Hematopoietic multipotent progenitor cell treated with erythropoietin and hydrocortisone succinate and interleukin-3 and kit ligand, for 4 days (in vitro differentiated cells): ENCODE measurements at places on chromosomes 16 and 17.

- no peak for DNase-seq
These were observed 263.1 kb upstream of the PSMD7 start for GRCh38 chr16:74033441-74033995.

DNA sequence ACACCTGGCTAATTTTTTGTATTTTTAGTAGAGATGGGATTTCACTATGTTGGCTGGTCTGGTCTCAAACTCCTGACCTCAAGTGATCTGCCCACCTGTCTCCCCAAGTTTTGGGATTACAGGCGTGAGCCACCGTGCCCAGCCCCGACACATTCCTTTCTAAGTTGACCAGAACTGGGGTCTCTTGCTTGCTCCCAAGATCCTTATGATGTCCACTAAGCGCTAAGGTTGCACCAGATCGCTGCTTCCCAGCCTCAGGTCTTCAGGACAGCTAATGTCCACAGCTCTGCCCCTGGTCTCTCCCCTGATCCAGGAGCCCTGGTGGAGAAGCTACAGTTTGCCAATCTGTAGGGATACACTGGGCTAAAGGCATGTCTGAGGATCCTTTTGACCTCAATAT lies 29.5 kb downstream of the NSMCE1 start:
- no peak for DNase-seq

- no peak for DNase-seq
These were observed 11.9 kb downstream of the PER1 start for GRCh38 chr17:8140065-8141029.

DNA sequence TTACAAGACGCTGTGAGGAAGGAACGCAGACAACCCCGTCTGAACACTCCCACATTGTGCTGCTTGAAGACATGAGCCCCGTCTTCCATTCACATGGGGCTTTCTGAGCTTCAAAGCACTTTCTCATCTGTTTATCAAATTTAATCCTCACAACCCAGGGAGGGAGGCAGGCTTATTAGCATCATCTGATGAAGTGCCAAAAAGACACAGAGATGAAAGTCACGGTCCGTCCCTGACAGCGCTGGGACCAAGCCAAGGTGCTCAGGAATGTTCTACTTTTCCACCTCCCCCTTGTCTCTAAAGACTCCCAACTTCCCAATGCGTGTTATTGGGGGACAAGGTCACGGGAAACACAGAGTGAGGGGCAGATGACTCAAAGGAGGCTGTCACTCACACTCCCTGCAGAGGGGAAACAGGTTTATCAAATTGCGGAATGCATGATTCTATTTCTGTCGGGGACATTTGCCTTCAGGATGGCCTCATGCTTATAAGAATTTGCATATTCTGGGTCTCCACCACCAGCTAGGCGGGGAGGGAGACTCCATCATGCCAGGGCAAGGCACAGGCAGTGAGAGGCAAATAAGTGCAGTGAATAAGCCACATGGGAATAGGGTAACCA lies 10.7 kb downstream of the XYLT1 start:
- no peak for DNase-seq

DNA sequence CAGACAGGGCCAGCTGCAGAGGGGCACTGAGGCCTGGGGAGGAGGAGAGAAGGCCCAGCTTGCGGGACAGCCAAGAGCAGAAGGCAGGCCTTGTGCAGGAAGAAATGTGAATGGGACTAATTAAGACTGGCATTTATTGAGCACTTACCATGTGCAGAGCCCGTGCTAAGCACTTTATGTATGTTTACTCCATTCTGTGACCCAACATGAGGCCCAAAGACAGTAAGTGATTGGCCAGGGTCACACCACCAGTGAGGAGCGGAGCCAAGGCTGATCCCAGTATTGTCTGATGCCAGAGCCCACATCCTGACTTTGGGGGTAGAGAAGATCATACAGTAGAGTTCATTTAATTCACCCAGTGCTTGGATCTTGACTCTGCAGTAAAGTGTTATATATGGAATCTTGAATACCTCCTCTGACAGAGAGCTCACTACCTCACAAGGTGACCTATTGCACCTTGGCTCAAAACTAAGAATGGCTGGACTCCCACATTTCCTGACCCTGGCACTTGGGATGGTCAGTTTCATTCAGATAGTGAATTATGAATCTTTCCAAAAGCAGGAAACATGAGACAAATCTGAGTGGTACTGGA lies 13.6 kb downstream of the KATNB1 start:
- no peak for DNase-seq

GRCh38 chr16:53952215-53953208 lies 248.6 kb downstream of the FTO start:
- DNase-seq: peak; percentile 51

DNA sequence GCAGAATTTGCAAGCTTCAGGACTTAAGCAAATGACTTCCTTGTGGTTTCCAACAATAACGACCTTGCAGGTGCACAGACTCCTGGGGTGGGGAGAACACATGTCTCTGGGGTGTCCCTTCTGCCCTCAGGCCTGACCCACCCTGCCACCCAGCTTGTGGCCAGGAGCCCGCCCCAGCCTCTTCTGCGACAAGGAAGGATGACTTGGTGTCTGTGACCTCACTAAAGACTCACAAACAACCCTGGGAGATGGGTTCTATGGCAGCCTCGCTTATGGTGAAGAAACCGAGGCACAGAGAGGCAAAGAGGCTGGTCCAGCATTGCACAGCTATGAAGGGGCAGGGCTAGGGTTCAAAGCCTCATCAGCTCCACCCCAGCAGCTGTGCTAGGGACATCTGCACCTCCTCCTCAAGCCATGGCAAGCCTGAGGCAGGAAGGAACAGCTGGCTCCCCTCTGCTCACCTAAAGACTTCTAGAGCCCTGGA lies 2.6 kb downstream of the ATP2A3 start:
- DNase-seq: peak; percentile 81

DNA sequence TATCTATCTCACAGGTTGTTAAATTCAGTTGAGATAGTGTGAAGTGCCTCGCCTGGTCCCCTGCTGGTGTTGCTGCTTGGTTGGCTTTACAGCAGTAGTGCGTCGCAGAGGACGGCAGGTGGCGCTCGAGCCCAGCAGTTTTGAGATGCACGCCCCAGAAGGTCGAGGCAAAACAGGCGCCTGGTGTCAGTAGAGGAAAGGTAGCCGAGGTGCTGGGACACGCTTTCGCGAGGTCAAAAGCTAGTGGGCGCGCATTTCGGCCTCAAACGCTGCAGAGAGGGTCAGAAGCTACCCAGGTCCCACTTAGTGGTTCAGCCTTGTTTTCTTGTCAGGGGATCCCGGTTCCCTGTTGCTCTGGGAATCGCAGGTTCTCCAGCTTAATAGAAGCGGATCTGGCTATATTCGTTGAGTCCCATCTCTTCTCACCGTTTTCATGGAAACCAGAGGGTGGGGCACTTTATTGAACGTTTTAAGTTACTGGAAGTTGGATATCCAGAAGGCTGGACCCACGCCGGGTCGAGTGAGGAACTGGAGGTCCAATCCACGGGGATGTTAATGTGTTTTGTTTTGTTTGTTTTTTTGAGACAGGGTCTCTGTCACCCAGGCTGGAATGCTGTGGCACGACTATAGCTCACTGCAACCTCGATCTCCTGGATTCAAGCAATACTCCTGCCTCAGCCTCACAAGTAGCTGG lies 10.3 kb upstream of the ZFP90 start:
- DNase-seq: peak; percentile 92
